NCI-H187 treated with DMSO at 0.1 percent for 48 hours (cell line): ENCODE measurements at places on chromosomes 13 and 19.

- no peak for DNase-seq
Observed at GRCh38 chr13:27562457-27562856, 57.9 kb downstream of the LNX2 start.

GRCh38 chr19:35623327-35624010 lies 5.4 kb upstream of the RBM42 start:
- no peak for DNase-seq

- no peak for DNase-seq
Observed at GRCh38 chr13:90302107-90302506, 1045.4 kb upstream of the MIR17HG start.

- no peak for DNase-seq
Observed at GRCh38 chr13:36115306-36115705, 15.9 kb downstream of the DCLK1 start.

DNA sequence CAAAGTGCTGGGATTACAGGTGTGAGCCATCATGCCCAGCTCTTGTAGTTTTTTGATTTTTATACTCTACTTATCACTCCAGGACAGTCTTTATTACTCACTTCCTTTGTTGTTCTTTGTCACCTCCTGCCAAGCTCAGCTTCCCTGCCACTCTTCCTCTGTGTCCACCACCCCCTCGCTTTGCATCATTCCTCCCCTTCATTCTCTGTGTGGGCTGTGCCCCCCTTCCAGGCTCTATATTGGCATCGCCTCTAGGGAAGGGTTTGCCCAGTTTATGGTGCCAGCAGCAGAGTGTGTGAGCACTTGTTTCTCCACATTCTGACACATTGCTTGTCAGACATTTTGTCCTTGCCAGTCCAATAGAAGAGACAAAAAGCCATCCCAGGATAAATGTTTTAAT lies 15.1 kb downstream of the ZNF302 start:
- no peak for DNase-seq

DNA sequence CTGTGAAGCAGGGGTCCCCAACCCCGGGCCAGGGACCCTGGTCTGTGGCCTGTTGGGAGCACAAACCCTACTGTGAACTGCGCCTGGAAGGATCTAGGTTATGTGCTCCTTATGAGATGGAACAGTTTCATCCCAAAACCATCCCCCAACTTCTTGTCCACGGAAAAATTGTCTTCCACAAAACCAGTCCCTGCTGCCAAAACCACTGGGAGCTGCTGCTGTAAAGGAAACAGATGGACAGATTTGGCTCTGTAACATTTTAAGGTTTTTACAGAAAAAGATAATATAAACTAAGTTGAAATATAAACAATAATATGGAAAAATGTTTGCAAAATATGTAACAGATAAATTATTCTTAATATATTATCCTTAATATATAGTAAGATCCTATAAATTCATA lies 73.7 kb downstream of the COG6 start:
- DNase-seq, result no peak

DNA sequence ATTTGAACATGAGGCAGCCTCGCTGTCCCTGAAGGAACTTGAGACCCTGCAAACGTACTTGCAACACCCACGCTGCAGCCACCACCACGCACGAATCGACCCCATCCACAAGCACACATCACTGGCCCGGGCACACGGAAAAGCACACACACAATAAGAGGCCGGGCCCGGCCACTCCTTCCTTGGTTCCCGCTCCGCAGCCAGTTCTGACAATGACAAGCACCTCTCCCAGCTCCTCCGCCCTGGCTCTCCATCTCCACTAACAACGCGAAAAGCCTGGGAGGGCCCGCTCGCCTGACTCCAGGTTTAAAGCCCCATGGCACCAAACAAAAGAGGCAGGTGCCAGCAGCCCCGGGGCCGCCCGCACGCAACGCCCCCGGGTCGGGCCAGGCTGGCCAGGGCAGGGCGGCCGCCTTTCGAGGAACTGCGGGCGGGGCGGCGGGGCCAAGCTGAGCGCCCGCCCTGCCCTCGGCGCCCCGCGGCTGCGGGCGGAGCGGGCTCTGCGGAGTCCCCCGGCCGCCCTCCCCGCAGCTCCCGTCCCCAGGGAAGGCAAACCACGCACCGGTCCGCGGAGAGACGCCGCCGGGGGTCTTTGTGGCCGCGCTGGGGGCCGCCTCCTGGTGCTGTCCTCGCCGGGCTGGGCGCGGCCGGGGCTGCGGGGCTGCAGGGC lies 495 bp downstream of the DCLK1 start:
- DNase-seq, result peak; percentile 3

DNA sequence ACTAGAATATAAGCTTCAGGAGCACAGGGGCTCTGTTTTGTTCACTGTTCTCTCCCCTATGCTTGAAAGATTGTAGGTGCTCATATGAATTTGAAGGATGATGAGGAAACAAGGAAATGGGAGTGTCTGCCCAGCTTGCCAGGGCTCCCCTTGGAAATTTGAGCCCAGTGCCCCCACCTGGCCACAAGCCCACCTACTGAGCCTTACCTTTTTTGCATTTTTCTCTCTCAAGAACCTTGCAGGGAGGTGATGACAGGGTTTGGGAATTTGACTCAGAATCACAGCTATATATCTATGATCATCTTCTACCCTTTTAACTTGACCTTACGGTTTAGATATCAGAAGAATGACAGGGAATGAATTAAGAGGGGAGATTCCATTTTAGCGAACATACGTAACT lies 33.8 kb downstream of the SERP2 start:
- no peak for DNase-seq

DNA sequence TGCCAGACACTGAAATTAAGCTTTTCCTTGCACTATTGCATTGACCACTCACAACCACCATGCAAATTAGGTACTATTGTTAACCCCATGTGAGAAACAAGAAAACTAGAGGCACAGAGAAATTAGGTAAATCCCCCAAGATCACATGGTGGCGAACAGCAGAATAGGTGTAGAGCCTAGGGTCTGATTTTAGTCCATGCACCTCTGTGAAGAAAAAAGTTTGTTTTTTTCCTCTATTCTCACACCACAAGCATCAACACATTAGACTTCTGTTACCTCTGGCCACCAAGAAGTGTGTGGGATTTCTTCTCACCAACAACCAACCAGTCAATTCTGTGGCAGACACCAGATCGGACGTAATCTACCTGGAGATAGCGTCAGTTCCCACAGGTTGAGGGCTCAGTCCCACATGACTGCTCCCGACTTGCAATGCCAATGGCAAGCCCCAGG lies 391.9 kb downstream of the COG6 start:
- DNase-seq, result no peak

DNA sequence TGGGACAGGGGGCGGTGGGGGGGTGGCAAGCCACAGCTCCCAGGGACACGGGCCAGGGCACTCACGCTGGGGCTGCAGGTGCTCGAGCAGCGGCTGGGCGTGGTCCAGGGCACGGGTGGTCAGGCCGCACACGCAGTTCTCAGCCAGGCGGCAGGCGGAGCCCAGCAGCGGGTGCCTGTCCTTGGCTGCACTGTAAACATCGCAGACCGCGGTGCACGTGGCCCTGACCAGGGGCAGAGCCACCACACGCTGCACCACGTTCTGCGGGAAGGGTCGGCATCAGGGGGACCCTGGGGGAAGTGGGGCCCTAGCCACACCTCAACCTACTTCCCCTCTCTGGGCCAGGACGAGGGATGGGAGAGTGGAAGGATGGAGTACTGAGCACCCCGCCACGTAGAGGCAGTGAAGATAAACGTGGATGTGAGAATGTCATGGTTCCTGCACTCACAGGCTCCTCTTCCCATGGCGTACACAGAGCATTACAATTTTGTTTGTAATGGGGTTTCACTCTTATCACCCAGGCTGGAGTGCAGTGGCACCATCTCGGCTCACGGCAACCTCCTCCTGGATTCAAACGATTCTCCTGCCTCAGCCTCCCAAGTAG lies 3.4 kb downstream of the PLIN5 start:
- DNase-seq, result no peak
